Kidney capillary endothelial cell (primary cell): ENCODE measurements at places on chromosomes 2 and 18.

- DNase-seq, result no peak
Measured at GRCh38 chr2:108257757-108258331, 18.1 kb downstream of the SULT1C3 start.

- peak; percentile 48 for DNase-seq
Measured at GRCh38 chr18:13387855-13388548, 169.4 kb downstream of the LDLRAD4 start.

DNA sequence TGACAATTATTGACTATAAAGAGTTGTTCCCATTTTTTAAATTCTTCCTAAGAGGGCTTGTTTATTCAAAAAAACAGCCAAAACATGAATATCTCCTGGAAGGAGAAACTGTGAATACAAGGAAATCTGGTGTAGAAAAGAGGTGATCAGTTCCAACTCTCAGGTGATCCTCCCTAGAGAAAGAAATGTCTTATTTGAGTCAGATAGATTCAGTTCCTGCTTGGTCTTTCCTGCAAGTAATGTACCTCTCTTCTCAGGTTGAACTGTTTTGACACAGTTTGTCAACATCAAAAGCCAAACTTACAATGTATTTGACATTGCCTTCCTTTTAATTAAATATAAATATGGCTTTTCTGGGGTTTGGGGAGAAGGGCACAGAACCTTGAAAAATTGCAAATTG lies 567.4 kb downstream of the ARHGAP15 start:
- no peak for DNase-seq

DNA sequence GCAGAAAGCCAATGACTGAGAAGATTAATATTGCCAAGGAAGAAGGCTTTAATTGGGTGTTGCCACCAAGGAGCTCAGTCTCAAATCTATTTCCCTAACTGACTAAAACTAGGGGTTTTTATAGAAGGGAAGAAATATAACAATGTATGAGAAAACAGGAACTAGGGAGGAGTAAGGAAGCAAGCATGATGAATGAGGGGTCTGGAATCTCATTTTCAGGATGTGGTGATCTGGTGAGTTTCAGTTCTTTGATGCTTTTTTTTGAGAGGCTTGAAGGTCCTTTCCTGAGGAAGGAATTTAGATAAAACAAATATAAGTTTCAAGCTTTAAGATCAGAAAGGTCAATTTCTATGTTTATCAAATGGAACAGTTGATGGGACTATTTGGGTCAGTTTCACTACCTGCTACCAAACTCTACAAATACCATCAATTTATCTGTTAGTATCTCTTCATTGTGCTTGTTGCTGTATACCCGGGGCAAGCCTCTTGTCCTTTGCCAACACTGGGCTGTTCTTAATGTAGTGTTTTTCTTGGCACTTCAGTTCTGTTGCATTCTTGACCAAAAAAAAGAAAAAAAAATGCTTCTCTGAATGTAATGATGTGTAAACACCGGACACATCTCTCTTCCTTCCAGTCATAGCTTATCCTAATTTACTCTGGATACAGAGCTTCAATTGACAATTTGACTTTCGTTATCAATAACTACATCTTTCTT lies 357.0 kb downstream of the GALNT13 start:
- DNase-seq, result no peak

DNA sequence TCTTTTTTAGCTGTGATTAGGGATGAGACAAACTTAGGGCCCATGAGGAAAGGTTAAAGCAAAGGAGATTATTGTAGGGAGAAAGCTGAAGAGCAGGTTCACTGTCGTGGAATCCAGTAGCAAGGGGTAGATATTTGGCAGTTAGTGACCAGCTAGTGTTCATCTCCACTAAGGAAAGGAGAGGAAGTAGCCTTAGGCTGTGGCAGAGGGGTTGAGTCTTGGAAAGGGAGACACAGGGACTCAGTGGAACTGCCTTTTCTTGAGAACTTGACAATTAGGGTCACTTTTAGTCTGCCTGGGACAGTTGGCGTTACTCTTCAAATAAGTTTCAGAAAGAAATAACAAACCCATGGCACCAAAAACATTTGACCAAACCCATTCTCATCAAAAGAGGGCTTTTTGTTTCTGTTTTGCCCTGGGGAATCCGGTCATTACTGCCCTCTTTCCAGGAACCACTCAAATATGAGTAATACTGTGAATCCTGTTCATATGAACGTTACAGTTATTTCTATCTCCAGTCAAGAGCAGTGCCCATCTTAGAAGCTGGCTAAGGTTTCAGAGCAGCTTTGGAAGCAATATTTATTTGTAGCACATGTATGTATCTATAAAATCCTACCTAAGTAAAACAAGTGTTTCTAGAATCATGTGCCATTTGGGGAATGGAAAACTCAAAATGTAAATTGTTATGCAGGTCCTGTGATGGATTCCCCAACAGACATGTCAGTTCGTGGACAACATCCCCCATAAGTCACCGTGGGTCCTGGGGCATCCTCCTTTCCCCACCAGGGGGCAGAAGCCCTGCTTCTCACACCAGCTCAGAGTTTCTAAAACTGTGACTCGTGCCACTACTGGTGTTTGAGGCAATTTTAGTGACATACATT lies 77.3 kb upstream of the PHLPP1 start:
- no peak for DNase-seq

GRCh38 chr18:34661464-34662087 lies 48.5 kb upstream of the DTNA start:
- DNase-seq, result peak; percentile 65

DNA sequence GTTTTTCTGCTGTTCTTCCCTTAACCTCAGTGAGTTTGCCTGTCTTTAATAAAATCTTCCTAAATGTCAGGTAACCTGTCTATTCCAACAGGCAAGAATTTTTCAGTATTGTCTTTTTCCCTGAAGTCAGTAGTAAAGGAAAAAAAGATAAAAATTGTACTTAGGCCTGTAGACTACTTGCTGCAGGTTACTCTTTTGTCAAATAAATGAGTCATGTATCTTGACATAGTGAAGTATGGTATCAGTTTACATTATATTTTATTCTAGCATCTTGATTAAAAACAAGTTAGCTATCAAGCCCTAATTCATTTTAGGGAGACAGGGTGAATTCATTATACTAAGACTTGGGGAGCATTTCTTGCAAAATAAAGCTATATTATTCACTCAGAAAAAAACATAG lies 59.8 kb downstream of the ITGA4 start:
- no peak for DNase-seq
